ENCODE measurements at places on chromosomes 1 and 21.

DNA sequence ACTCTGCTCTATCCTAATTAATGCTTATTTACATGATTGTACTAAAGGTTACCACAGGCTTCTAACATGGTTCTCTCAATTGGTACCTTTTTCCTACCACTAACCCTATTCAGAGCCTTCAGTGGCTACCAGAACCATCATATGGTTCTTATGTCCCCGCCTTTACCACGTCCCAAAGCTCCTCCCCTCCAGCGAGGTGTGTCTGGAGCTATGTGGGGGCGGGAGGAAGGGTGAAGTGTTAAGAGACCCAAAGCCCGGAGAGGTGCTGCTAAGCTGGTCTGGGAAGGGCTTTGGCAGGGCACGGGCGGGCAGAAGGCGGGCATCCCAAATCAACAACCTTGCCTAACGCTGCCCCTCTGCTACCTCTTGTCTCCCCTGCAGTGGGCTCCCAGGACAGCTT, 10.0 kb downstream of the SPATA46 start:
- no peak for DNase-seq

DNA sequence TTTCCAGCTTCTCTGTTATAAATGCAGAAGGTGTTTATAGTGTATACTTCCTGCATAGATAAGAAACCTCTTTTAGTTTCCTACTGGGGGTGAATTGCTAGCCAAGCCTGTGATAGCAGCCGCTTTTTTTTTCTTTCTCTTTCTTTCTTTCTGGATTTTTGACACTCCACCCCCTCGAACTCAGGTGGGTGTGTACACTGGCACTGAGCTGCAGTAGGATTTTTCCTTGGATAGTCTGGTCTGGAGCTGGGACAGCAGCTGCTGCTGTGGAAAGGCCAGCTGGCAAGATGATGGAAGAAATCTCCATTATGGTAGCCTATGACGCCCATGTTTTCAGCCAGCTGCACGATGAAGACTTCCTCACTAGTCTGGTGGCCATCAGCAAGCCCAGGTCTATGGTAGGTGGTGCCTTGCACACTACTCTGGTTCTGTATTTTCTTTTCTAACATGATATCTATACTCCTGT, 122.5 kb upstream of the CACYBP start:
- DNase-seq, result no peak

- DNase-seq, result no peak
These were observed 3.1 kb upstream of the S100A11 start for GRCh38 chr1:152039886-152040285.

GRCh38 chr1:197837911-197838310, 62.6 kb upstream of the DENND1B start:
- no peak for DNase-seq

GRCh38 chr1:156599811-156600210, 1.5 kb downstream of the GPATCH4 start:
- no peak for DNase-seq

DNA sequence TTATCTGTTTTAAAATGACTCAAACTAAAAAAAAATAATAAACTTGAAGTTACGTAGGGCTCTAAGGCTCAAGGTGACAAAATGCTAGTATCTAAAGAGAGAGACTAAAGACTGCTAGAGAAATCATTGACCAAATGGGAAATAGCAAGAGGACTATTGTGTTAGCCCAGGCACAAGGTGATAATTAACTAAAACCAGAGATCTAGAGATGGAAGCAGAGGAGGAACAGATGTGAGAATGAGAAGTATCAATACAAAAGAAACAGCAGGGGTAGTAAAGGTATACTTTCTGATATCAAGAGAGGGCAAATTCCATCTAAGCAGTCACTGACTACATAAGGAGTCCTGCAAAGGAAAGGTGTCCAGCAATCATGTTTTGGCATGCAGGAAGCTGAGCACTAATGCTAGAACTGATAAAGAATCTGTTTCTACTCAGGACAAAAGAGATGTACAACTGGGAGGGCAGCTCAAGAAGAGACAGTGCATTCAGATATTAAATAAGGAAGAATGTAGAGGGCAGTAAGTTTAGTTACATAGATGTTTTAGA, 100.2 kb upstream of the GNG4 start:
- no peak for DNase-seq

GRCh38 chr1:58095183-58095582, 451.3 kb downstream of the OMA1 start:
- no peak for DNase-seq

DNA sequence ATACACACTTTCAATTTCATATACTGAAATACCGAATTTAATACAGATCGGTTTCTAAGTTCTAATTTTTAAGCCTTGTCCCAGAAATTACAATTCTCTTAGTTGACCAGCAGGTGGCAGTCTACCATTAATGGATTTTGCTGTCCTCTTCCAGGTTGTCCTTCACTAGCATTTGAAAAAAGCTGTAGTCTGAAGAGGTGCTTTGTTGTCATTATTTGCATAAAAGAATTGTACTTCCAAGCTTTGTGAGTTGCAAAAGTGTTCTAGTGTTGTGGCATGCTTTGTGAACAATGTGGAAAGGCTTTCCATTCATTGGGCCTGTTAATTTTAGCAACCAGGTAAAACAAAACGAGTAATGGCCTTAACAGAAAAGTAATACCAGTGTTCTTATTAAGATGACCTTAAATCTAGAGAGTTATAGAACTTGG, 193.6 kb downstream of the RPS6KC1 start:
- DNase-seq, result no peak

- no peak for DNase-seq
These were observed 6.7 kb upstream of the RAB3GAP2 start for GRCh38 chr1:220278991-220279390.

Data from stimulated activated CD4-positive, alpha-beta T cell treated with anti-CD3 and anti-CD28 coated beads, Interleukin-1b, Interleukin-23, amount 100 ng/mL, for 48 hours (primary cell).